ENCODE measurements at places on chromosomes 3 and 15.

DNA sequence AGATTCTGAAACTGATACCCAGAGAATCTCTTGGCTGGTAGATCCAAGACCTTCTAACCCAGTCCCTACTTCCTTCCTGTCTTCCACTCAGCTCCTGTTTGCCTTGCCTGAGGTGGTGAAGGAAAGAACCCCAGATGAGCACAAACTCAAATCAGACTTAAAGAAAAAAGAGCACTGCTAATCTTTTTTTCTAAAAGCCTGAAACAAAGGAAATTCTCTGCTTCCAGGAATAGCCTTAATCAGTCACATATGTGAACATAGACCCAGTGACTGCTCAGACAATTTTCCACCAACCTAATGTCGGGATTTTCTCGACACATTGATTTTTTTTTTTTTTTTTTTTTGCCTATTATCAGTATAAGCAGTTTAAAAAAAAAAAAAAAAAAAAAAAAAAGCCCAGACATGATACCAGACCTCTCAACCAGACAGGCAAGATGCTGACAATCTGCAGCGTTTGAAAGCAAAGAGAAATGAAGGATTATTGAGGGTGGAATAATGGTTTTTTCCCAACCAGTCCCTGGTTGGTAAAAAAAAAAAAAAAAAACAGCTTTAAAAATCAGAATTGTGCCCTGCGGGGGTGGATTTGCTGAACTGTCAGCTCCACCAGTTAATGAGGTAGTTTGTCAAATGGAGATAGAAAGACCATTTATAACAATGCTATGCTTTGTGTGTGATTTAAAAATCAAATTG is 256.8 kb upstream of the RARB start:
- DNase-seq = no peak

DNA sequence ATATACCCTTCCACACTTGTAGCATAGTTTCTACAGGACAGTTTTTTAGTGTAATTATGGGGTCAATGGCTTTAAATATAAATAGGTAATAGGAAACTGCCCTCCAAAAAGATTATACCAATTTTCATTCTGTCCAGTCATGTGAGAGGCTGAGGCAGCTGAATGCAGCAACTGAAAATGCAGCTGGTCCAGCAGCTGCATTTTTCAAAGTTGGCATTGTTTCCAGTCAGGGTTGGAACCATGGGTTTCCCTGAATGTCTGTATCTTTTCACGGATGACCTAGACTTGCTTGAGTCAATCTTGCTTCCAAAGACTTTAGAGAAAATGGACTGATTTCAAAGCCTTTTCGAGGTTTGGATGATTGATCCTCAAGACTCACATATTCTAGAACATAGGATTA is 9.9 kb upstream of the KNL1 start:
- peak; percentile 76 for DNase-seq

- no peak for DNase-seq
Observed at GRCh38 chr3:21330293-21330692, 420.7 kb downstream of the ZNF385D start.

DNA sequence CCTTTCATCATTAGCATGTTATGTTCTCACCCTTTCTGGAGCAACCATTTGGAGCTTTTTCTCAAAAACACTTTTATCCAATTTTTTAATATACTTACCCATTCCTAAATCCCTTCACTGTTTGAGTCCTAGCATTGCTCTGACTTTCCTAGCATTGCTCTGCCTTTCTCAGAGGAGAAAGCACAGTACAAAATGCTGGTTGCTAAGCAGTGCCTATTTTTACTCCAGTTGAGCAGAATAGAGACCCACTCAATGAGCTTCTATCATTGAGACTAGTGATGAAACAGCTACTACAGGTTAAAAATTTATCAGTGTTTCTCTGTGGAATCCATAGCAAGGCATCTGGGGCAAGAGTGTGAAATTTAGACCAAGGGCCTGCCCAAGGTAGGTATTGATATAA is 21.8 kb upstream of the IL1RAP start:
- DNase-seq = peak; percentile 21

GRCh38 chr3:161503271-161503670 is 6.7 kb downstream of the OTOL1 start:
- no peak for DNase-seq
